ELF-1 (cell line): ENCODE measurements at places on chromosomes 1 and 21.

DNA sequence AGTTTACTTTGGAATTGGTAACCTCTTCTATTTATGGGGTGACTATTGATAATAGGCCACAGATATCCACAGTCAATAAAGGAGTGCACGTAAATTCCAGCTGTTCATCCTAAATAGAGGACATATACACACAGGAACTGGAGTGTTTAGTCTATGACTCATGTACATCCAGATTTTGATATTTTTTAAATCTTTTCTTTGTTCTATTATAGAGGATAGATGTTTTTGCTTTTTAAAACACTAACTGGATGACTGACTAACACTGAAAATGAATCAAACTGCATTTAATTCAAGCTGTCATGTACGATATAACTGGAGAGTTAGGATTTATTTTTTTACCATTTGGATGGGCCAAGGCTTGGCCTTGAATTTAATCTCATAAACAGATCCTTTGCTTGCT is 45.9 kb downstream of the RGL1 start:
- DNase-seq = no peak

GRCh38 chr1:113872219-113872935 is 865 bp upstream of the PTPN22 start:
- no peak for DNase-seq

GRCh38 chr1:160605205-160605604 is 25.9 kb upstream of the CD84 start:
- DNase-seq = no peak

GRCh38 chr1:158989424-158989823 is 20.3 kb upstream of the IFI16 start:
- DNase-seq = no peak

- DNase-seq = no peak
Observed at GRCh38 chr1:107883562-107883961, 81.4 kb downstream of the VAV3 start.
